Activated CD4-positive, alpha-beta T cell treated with anti-CD3 and anti-CD28 coated beads, Interleukin-2, amount 50 U/mL, for 48 hours (primary cell): ENCODE measurements at places on chromosomes 5 and 9.

DNA sequence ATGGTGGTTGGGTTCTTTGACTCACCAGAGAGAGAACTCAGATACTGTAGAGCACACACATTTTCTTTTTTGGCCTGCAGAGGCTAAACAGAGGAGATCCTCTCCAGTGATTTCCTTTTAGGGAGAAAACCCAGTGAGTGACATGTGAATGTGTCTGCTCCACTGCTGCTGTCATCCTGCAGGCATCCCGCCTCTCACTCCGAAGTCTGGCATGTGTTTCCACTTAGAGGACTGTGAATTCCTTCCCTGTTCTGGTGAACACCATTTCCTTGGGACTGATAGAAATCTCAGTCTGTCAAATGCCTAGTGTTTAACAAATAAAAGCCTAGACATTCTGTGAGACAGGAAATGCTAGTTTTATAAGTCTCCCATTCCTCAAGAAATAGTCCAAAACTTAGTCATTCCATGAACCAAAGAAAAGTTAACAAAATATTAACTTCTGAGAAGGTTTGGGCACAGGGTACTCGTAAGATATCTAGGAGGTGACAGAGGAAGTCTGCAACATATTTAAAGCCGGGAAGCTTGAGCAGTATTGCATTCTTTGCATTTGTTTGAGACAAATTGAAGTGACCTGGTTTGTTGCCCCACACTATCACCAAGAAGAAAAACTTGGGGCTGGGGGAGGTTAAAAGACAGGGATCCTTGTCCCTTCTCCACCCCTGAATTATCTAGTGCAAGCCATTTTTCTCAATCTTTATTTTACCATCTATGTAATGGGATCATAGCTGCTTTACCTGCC, 74.9 kb upstream of the NIPAL4 start:
- no peak for DNase-seq

- DNase-seq: no peak
Measured at GRCh38 chr5:83474991-83475390, 3.4 kb downstream of the VCAN start.

DNA sequence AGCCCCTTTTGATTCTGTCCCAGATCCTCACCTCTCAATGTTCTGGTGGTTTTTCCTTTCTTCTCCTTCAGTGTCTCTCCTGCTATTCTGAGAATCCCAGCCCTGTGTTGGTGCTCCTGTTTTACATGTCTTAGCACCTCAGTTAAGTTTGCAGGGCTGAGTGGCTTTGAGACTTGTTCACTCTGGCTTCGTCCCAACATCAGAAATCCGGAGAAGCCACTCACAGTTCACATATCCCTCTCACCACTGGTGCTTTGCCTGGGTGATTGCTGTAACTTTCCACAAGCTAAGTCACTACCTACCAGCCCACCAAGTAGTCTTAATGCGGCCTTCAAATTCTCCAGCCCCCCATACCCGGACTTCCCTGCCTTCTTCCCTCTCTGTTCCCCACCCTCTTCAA, 40.2 kb downstream of the CYFIP2 start:
- DNase-seq: no peak

GRCh38 chr5:154757814-154758406, 2.7 kb downstream of the LARP1 start:
- DNase-seq: peak; percentile 30

GRCh38 chr9:3578786-3579185, 53.0 kb upstream of the RFX3 start:
- peak; percentile 10 for DNase-seq

- peak; percentile 1 for DNase-seq
Measured at GRCh38 chr5:9498541-9499497, 47.1 kb downstream of the SEMA5A start.
